ENCODE measurements at places on chromosomes 4 and X.

GRCh38 chr4:169958629-169959028 is 67.6 kb downstream of the MFAP3L start:
- DNase-seq: no peak

GRCh38 chrX:140713174-140713539 is 3.6 kb downstream of the LINC00632 start:
- DNase-seq: no peak

GRCh38 chr4:185878633-185879032 is 66.6 kb upstream of the SORBS2 start:
- DNase-seq: no peak

DNA sequence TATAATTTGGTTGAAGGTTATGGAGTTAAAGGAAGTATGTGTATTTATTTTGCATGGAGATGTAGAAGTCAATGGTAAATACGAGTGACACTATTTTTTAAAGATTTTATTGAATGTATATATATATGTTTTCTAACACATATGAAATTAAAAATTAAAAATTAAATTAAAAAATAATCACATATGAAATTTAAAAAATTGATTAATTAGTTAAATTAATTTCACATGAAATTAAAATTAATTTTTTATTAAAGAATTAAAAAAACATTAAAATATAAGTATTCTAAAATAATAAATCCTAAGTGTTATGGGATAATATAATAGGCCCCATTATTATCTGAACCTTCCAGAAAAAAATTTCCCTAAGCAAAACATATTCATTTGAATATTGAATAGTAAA is 1163.5 kb downstream of the ARAP2 start:
- no peak for DNase-seq

GRCh38 chrX:6371353-6371752 is 142.7 kb upstream of the NLGN4X start:
- DNase-seq: no peak

GRCh38 chrX:153599192-153600031 is 473 bp upstream of the CCNQ start:
- DNase-seq: peak; percentile 89

DNA sequence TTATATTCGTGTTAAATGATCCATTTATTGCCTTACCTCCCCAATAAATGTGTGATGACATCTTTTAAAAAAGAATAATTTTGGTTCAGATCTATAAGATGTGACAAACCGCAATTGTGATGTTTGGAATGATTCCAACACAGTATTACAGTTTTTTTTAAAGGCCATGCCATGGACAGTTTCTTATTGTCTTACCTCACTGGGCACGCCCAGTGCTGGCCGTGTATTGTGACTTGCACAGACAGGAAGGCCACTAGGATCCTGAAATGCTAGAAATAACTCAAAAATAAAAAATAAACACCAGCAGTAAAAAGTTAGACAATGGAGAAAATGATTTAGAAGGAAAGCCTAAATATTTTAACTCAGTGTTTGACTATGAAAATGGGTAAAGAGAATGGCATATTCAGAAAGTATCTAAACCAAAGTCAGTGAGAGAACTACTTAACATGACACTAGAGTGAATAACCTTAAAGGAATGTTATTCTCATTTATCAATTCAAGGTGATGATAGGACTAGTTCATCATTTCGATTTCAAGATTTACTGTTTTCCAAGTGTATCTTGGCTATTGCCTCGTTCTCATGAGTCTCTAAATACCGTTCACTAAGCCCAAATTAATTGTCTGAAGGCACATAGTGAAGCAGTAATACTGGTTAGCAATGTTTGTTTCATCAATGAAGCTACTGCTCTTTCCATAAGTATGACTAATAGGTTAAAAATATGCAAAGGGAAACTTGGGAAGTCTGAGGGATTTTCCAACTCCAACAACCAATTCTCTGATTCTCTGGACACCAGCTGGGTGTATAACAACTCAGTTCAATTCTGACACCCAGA is 46.1 kb upstream of the VEGFC start:
- DNase-seq: no peak

DNA sequence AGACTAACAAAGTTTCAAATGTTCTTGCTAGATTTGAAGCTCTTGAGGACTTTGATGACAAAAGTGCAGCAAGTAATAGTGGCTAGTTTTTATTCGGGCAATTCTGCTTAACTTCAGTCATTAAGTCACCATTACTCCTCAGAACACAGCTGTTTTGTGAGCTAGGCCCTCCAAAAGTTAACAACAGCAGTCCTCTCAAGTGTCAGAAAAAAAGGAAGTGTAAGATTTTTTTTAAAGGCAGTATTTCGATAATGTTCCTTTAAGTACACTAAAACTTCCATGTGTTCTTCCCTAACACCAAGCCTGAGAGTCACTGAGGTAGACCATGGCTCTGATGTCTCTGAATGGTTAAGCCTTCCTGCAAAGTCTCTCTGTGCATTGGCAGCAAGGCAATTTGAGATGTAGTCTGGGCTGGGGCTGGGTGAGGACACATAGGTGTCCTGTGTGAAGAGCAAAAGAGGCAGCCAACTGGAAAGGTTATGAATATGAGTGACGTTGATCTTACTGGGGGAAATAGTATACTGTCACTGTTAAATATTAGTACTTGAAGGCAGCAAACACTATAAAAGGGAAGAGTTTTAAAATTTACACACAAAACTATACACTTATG is 174.0 kb upstream of the MAP3K15 start:
- no peak for DNase-seq

DNA sequence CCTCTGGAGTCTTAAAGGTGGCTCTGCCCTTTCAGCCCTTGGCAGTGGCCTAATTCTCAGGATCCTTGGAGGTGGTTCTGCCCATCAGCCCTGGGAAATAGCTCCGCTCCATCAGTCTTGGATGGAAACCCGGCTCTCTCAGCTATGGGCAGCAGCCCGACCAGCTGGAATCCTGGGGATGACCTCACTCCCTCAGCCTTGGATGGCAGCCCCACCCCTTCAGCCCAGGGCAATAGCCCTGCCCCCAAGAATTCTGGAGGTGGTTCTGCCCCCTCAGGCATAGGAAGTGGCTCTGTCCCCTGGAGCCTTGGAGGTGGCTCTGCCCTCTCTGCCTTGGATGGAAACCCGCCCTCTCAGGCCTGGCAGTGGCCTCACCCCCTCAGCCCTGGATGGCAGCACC is 127.7 kb downstream of the RBMX2 start:
- DNase-seq: no peak

DNA sequence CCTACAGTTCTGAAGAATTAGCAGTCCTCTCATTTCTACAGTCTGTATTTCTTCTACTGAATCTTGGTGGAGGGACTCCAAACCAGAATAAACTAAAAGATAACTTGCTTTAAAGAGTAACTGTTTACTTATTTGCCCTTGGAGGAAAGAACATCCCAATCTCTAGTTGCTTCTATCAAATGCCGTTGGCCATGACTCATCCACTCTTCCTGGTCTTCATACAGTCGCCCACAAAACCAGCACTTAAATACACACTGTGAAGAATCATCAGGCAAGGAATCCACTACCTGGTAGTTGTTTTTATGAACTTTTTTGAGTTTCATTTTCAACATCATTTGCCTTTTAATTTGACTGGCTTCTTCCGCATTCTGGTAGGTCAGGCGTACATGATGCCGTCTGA is 14.2 kb downstream of the ZNF518B start:
- DNase-seq: no peak

GRCh38 chr4:3819210-3819919 is 53.2 kb downstream of the ADRA2C start:
- DNase-seq: no peak

DNA sequence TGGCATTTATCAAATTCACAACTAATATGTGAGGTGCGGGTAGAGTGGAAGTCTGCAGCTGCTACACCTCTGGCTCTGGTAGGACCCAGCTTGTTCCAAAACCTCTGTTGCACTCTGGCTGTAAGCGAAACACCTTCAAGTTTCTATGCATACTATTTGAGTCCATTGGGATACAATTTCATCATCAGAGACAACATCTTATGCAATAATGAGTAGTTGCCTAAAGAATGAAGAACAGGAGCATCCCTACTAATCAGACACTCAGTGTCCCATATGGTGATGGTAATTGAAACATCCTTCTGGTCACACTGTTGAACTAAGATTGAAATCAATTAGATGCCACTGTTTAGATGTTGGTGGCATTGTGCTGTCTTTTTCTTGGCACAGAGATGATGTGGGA is 178.4 kb downstream of the MGST2 start:
- no peak for DNase-seq

DNA sequence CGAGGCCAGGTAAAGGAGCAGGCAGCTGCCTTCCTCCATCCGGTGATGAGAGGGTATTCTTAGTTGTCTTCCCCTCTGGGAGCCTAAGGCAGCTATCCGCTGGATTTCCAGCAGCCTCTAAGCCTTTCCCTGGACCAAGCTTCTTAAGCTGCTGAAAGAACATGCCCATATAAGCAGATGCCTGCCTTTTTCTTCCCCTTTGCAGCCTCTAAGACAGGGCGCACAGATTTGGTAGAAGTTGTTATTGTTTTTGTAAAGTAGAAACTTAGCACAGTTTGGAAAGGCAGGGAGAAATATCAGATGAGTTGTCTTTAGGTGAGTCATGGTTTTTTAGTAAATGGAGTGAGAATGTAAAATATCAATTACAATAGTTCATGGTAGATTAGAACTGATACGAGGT is 210.8 kb downstream of the ARHGAP10 start:
- DNase-seq: no peak

- DNase-seq: peak; percentile 15
These were observed 22.5 kb downstream of the MID1 start for GRCh38 chrX:10597871-10598270.

GRCh38 chrX:2410279-2411020 is 90.3 kb downstream of the DHRSX start:
- no peak for DNase-seq

- no peak for DNase-seq
These were observed 4.2 kb downstream of the SLC30A9 start for GRCh38 chr4:41994461-41994985.

DNA sequence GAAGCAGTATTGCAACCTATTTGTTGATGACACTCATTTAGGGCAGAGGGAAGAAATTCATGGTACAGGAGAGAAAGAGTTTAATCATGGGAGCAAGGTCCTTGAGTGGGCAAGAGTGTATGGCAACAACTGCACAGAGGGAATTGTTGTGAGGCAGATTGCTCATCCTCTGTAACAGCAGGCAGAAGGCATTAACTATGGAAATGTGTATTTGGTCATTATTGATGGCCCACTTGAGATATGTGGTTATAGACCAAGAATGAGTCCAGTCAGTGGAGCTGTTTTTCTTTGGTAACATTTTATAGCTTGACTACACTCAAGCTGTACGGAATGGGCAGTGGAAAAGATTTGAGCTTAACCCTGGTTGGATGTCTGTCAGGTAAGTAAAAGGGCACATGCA is 15.9 kb downstream of the PLRG1 start:
- DNase-seq: no peak

DNA sequence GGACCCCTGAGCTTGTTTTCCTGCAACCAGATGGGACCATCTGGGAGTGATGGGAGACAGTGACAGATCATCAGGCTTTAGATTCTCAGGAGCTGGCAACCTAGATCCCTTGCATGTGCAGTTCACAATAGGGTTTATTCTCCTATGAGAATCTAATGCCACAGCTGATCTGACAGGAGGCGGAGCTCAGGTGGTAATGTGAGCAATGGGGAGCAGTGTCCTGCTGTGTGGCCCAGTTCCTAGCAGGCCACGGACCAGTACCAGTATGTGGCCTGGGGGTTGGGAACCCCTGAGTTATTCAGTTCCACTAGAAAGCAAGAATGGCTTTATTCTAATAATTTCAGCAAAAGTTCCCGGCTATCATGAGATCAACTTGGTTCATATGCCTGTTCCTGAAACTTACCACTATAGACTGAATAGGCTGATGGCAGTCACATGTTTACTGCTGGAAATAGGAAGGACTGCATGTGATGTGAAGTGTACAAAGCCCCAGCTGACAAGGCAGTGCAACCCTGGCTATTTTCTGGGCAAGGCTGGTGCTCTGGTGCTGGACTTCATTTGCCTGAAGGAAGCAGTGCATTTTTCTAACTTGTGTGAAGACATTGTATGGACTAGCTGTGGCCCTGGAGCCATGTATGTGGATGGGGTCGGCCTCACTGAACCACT is 107.2 kb downstream of the SPRY1 start:
- no peak for DNase-seq

DNA sequence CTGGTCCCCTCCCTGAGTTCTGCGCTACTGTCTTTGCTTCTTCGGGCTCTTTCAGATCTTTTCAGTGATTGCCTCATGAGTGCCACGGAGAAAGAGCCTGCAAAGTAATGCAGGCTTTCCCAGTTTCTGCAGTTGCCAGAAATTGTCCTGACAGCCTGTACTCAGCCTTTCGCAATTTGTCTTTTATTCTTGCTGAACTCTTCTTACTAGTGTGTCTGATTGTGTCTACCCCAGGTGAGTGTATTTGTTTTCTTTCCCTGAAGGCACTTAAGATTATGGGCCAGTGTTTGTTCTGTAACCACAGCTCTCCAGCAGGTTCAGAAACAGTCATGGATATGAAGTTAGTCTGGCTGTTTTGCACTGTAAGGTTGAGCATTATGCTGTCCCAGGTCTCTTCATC is 47.1 kb downstream of the FAM193A start:
- peak; percentile 58 for DNase-seq

DNA sequence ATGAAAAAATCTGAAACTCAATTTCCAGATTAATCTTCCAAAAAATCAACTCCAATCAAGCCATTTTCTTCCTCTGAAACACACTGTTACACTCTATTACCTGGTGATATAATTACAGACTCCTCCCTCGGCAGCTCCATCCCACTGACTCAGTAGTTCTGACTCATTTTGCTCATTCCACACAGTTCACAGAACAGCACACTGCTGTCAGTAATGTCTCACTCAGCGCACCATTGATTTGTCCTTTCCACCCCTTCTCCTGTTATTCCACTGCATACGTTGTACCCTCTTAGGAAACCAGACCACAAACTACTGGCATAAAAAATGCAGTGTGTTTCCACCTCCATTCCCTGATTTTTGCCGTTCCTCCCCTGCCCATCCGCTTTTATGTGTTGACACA is 212.7 kb downstream of the SLIT2 start:
- DNase-seq: no peak

DNA sequence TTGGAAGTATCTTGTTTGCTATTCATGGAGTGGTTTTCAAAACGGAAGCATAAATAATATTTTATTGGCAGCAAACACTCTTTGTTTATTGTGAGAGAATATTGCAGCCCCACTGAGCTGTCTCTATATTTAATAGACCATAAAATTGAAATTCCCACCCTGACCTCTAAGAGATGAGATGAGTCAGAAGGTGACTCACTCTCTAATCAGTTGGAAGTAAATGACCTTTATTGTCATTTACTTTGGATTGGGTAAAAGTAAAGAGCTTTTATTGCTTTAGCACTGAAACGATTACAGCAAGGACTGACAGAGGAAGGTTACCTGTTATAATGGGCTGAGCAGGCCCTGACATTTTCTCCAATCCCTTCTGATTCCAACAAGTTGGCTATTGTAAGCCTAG is 55.0 kb downstream of the SYTL5 start:
- DNase-seq: no peak

Measured in thyroid gland (tissue), 4 donors.